Activated T-cell treated with anti-CD3 and anti-CD28 coated beads for 24 hours (primary cell): ENCODE measurements at places on chromosomes 2 and 18.
A peak's percentile ranks its signal among the peaks of the same experiment; 100 is the strongest.

DNA sequence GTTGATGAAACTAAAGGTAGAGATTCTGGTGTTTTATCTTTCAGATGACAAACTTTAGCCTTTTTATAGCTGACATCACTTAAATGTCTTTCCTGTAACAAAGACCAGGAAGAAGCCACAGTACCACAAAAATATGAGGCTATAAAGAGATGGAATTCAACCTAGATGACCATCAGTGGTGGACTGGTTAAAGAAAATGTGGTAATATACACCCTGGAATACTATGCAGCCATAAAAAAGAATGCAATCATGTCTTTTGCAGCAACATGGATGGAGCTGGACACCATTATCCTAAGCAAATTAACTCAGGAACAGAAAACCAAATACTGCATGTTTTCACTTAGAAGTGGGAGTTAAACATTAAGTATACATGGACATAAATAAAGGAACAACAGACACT, 18.3 kb upstream of the HNRNPLL start:
- no peak for DNase-seq

DNA sequence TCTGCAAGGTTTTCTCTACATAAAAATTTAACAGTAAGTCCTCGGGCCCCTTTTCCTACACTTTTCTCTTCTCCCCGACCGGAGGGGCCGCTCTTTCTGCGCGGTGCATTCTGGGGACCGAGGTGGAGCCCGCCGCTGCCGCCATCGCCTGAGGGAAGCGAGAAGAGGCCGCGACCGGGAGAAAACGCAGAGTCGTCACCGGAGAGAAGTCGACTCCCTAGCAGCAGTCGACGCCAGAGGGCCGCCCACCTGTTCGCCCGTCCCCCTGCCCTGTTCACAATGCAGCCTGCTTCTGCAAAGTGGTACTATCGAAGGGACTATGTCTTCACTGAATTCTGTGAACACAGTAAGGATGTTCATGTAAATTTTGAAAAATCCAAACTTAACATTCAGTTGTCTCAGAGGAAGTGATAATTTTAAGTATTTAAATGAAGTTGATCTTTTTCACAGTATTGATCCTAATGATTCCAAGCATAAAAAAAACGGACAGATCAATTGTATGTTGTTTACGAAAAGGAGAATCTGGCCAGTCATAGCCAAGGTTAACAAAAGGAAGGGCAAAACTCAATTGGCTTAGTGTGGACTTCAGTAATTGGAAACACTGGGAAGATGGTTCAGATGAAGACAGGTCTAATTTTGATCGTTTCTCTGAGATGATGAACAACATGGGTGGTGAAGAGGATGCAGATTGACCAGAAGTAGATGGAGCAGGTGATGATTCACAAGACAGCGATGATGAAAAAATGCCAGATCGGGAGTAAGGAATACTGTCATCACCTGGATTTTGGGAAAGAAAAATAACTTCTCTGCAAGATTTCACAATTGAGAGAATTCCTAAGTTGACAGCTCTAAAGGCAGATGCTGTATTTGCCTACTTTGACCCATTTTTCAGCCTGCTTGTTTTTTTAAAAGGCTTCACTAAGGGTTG, 55.8 kb downstream of the ASXL2 start:
- DNase-seq = peak; percentile 42

GRCh38 chr18:49009661-49010060, 58.9 kb upstream of the SMAD7 start:
- no peak for DNase-seq

- no peak for DNase-seq
Observed at GRCh38 chr2:401019-401679, 113.3 kb upstream of the ALKAL2 start.

DNA sequence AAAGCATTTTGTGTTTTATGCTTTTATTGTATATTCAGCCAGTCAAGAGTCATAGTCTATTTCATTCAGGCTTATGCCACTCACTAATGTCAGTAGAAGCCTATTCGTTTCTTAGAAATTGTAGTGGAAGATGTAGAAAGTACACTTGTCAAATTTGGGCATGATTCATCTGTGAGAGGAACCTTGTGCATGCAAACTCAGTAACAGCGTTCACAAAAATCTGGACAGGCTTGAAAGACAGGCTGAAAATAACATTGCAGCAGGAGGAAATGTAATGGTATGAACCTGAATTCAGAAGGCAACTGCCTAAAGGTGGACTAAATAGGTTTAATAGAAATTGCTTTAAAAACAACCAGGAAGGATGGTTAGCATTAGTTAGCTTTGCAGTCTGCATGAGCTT, 213.5 kb downstream of the CMPK2 start:
- DNase-seq = no peak

DNA sequence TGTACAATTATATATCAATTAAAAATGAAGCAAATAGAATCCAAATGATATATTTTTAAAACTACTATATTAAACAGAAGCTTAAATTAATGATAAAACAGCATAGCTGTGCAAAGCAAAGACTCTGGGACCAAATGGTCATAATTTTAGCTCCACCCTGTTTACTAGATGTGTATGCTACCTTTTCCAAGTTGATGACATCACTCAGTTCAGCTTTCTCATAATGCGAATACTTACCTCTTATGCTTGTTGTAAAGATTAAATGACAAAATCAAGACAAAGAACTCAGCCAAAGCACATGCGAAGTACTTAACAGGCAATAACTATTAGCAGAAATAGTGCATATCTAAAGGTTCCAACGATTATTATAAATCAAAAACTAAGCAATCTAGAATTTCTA, 51.6 kb downstream of the LNPK start:
- DNase-seq = no peak

GRCh38 chr2:27756544-27757498, 14.7 kb upstream of the MRPL33 start:
- no peak for DNase-seq

DNA sequence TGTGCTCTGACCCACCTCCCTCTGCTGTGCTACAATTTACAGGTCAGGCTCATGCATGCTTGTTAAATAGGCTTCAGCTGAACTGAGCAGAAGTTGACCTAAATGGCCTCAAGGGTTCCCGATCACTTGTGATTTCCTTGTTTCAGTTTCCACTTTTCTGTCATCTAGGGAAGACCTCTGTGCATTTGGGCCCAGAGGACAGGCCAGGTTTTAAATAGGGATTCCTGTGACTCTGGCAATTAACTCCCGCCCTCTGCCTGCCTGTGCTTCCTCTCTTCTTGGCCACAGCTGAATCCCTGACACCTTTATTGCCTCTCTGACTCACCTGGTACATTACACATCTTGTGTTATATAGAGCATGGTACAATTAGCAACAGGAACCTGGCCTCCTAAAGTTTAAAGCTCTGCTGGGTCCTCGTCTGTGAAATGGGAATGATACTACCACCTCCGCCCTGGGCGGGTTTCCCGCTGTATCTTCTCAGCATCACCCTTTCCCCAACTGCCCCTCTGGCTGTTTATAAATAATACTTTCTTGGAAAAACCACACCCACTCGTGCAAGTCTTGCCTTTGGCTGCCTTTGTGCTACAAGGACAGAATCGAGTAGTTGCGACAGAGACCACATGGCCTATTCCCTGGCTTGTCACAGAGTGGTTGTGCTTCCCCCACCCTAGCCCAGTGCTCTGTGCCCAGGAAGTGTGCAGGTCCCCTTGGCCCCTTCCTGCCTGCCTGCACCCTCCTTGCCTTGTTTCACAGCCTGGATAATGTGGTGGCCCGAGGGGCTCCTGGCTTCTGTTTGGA, 7.9 kb downstream of the CABLES1 start:
- DNase-seq = no peak

DNA sequence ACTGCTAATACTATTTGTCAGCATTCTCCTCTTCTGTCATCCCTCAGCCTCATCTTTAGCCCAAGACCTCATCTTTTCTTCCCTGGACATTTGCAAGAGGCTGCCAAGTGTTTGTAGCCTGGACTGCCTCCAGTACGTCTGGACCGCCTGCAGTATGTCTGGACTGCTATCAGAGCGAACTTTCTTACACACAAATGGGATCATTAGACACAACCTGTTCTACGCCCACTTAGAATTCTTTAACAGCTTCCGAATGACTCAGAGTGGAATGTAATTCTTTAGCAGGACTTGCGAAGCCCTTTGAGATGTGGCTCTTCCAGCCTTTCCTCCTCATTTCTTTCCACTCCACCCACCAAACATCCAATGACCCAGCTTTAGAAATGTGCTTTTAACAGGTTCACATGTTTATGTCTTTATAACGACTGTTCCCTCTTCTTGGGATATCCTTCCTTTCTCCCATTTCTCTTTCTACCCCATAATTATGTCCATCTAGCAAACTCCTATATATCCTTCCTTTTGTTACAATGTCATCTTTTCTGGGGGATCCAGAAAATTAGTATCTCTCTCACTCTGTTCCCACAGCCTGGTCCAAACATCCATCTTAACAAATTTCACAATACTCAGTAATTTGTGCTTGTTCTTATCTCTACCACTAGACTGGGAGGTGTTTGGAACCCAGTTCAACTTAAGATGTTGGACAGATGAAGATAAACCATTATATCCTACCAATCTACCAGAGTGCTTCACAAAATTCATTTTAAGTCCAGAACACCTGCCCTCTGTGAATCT, 171.3 kb upstream of the PGAP1 start:
- DNase-seq = no peak

GRCh38 chr2:15691586-15692310, 100.1 kb downstream of the DDX1 start:
- DNase-seq = no peak

DNA sequence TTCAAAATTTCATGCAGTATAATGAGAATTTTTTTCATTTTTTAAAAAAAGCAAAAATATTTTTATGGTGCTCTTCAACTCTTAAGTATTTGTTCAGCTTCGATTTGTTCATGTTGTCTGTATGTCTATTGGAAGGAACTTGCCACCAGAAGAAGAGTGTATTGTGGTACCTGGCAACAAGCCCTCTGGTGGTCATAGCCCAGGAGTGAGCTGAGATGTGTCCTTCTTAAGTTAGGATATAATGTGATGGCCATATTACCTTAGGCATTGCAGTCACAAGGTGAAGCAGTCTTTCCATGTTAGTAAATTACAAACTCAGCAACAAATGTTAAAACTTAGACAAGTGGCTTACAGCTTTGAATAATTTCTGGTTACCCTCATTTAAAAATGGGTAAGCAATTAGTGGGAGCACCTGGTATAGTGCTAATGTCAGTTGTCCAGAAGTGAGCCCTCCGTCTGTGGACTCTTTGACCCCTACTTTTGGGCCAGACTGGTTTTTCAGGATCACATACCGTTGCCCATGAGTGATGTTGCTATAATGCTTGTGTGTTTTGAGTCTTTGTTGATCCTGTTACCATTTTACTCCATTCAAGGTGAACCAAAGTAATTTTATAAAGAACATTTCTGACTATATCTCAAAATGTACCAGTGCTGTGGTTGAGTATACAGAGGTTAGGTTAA, 57.4 kb downstream of the MYO1B start:
- DNase-seq = no peak

GRCh38 chr2:71743995-71744675, 290.8 kb downstream of the DYSF start:
- no peak for DNase-seq

GRCh38 chr18:47779381-47779780, 151.1 kb downstream of the SMAD2 start:
- no peak for DNase-seq

- no peak for DNase-seq
Observed at GRCh38 chr18:10247021-10247741, 207.3 kb upstream of the APCDD1 start.

- no peak for DNase-seq
Observed at GRCh38 chr2:30208453-30208852, 22.9 kb upstream of the LBH start.

DNA sequence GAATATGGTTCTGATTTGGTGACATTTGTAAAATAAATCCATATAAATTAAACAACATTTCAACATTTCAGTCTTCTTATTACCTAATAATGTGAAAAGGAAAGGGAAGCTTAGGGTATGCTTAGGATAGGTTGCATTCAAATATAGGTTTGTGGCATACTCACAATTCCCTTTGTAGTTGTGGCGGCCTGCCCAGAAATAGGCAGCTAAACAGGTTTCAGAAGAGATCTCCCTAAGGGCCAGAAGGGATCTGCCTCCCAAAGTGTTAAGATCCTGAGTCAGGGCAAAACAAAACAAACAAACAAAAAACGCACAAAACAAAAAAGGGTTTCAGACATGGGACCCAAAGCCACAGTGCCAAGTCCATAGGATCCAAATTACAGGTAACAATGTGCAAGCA, 41.4 kb upstream of the TCF7L1 start:
- no peak for DNase-seq

GRCh38 chr18:25075331-25075730, 276.6 kb downstream of the ZNF521 start:
- no peak for DNase-seq

- DNase-seq = no peak
Observed at GRCh38 chr18:5107988-5108387, 89.1 kb downstream of the AKAIN1 start.

DNA sequence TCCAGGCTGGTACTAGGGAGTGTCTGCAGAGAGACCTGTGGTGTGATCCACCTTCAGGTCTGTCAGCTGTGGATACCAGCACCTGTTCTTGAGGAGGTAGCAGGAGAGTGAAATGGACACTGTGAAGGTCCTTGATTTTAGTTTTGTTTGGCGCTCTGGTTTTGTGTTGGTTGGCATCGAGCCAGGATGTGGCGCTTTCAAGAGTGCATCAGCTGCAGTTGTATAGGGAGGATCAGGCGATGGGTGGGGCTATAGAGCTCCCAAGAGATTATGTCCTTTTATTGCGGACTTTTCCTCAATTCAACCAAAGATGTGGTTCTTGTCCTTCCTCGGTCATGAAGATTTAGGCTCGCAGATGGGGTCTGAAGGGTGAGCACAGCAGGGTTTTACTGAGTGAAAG, 37.5 kb downstream of the SLC39A10 start:
- no peak for DNase-seq

DNA sequence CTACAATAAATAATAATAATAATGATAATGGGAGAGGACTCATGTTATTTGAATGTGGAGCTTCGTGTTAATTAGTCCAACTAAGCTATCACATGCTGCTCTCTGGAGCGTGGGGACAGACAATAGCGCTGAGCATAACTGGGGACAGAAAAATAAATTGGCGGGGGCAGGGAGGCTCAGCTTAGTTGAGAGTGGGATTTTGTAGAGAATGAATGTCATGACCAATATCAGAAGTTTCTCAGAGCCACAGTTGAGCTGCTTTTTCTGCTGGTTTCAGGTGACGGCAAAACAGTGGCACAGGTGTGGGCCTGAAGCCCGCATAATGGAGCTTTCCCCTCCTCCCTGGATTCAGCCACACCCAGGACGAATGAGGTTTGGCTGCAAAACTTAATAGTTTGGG, 111.1 kb upstream of the CAB39 start:
- no peak for DNase-seq

DNA sequence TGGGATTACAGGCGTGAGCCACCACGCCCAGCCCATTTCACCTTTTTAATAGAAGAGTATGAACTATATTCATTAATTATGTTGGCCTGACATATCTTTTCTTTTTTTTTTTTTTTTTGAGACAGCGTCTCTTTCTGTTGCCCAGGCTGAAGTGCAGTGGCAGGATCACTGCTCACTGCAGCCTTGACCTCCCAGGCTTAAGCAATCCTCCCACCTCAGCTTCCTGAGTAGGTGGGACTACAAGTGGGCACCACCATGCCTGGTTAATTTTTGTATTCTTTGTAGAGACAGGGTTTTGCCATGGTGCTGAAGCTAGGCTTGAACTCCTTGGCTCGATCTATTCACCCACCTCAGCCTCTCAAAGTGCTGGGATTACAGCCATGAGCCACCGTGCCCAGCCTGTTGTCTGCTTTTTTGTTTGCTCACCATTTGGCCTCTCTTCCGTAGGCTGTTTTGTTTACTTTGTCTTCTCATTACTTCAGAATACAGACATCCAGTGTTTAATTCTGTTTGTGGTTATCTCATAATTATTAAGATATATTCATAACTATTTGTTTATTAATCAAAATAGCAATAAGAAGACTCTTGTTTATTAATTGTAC, 16.3 kb upstream of the CDH2 start:
- DNase-seq = no peak
